Uterus (tissue), 4 donors: ENCODE measurements at places on chromosomes 7 and 10. TPM values are rescaled to one million over a fixed set of nuclear protein-coding genes. Genes with fewer than 3 reads are reported as not detected.
A peak's percentile ranks its signal among the peaks of the same experiment; 100 is the strongest.

STOX1 gene
- total RNA-seq = 0.51 TPM

TET1 gene
- 40.3 TPM for total RNA-seq

ATG9B gene
- total RNA-seq = 0.55 TPM

RSU1 gene
- 69.0 TPM for total RNA-seq

ANKRD16 gene
- total RNA-seq = 22.6 TPM

TMEM229A gene
- not detected for total RNA-seq

PTF1A gene
- total RNA-seq = 114 TPM

DNA sequence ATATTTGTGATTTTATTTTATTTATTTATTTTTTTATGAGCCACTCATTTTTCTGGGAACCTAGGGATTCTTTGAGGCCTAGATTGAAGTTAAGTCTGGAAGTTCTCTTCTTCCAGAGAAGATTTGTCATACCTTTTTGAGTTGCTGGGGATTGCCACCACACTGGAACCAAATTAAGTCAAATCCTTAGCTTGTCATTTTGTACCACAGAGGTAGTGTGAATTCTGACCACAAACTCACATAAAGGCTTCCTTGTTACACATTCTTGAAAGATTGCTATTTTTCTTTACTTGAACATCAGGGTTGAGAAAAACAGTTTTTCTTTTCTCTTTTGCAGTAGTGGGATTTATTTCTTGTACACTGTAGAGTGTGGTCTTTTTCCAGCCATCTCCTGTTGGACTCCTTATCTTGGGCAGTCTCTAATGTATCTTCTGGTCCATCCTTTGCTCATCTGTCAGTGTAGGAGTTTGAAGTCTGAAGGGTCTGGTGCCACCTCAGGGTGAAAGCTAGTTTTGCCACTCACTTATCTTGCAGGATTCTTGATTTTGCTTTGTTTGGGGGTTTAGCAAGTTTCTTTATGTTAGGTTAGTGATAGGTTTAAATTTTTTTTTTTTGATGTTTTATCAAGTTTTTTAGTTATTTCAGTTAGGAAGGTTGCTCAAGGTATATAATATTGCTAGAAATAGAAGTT, 24.8 kb downstream of the PCBD1 start:
- no peak for DNase-seq

- peak; percentile 51 for DNase-seq
Measured at GRCh38 chr7:134890246-134891240, 95.8 kb upstream of the AGBL3 start.

DNA sequence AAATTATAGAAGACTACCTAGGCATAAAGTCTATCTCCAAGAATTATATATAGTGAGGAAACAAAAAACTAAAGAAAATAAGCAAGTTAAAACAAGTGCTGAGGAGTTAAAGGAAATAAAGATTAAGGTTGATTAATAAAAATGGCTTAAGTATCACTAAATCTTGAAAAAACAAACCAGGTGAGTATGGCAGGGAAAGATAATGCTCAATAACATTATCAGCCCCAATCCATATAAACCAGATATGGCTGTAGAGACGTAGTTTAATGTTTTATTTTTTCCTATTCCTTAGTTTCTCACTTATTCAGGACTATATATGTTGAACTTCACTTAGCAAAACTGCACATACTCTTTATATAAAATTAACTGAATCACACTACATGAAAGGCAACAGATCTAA, 4.4 kb downstream of the WASL start:
- no peak for DNase-seq

- DNase-seq = peak; percentile 68
Measured at GRCh38 chr10:98460837-98461499, 14.2 kb upstream of the HPS1 start.

GRCh38 chr7:73824986-73825385, 5.8 kb upstream of the CLDN4 start:
- no peak for DNase-seq

DNA sequence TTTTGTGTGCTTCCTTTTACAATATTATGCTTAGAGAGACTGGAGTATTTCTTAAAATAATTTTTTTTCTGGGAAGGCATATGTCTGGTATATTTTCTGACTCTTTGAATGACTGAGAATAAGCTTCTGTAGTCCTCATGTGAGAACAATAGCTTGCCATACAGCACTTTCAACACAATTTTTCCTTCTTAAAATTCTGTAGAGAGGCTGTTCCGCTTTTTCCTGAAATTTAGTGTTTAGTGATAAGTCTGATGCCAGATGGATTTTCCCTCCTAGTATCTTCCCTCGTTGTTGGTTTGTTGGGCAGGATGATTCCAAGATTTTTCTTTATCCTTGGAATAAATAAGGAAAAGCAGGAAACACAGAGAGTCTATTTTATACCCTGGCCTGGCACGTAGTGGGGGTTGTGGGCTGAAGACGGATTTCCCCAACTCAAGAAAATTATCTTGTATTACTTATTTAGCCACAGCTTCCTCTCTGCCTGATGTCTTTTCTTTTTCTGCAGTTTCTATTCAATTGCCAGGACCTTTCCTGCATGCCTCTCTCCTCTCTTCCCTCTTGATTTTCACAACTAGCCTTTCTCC, 111.2 kb downstream of the AOAH start:
- DNase-seq = no peak

- DNase-seq = no peak
Measured at GRCh38 chr7:123770378-123770777, 21.6 kb upstream of the WASL start.

GRCh38 chr7:83850125-83850524, 201.2 kb upstream of the SEMA3E start:
- DNase-seq = no peak

- no peak for DNase-seq
Measured at GRCh38 chr10:78407966-78408365, 374.3 kb downstream of the RPS24 start.

DNA sequence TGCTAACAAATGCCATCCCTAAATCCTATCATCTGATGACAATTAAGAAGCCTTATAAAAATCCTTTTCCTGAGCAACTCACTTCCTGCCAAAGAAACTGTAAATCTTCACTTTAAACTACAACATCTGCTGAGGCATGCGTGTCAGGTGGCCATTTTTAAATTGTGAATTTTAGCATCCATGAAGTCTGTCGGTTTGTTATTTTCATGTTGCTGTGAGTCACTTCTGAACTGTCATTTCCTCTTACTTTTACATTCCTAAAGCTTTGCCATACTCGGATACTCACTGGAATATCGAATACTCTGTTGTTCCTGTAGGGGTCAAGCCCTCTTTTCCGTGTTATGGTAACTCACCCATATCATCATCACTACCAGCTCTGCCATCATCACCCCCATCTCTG, 34.3 kb upstream of the TMEM26 start:
- no peak for DNase-seq

- no peak for DNase-seq
Measured at GRCh38 chr7:106770191-106770590, 94.9 kb upstream of the PIK3CG start.

DNA sequence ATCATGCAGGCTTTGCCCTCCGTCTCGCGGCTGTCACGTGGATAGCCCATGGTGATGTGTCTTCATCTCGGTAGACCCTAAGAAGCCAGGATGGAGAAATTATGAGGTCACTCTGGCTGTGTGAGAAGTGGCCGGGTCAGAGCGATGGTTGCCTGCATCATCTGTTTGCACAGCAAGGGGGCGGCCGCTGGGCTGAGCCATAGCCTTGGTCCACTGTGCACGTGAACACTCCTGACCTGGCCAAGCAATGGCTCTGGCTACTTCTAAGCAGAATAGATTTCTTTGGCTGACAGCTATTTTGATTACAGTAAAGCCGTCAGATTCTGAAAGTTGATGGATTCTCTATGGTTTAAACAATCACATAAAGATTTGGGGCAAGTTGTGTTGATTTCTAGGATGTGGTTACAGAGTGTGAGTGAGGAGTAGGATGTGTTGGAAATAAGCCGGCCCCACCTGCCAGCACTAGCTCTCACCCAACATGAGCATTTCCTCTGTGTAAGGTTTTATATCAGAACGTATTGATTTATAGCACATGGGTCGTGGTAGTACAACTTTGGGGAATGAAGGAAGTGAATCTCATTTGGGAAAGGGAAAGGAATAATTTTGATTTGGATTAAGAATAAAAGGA, 214.4 kb upstream of the GPR26 start:
- DNase-seq = no peak

- no peak for DNase-seq
Measured at GRCh38 chr7:67311901-67312300, 315.3 kb downstream of the TYW1 start.
